ENCODE measurements at places on chromosomes 7 and 10. TPM values are rescaled to one million over a fixed set of nuclear protein-coding genes. Genes with fewer than 3 reads are reported as not detected.

The FXYD4 gene
- not detected for total RNA-seq

The MKX gene
- total RNA-seq = 2.3 TPM

The PILRA gene
- total RNA-seq = 4.4 TPM

The RAPGEF5 gene
- total RNA-seq = 24.2 TPM

The FANK1 gene
- total RNA-seq = not detected

The PBLD gene
- total RNA-seq = 5.7 TPM

The WASHC2A gene
- total RNA-seq = 44.7 TPM

The UNCX gene
- total RNA-seq = not detected

The LIPM gene
- not detected for total RNA-seq

The FAM25G gene
- not detected for total RNA-seq

The GPR85 gene
- 1.1 TPM for total RNA-seq

The PTPRE gene
- 6.4 TPM for total RNA-seq

The HMX3 gene
- total RNA-seq = not detected

The HTR7 gene
- total RNA-seq = 0.20 TPM

The PLAU gene
- 43.3 TPM for total RNA-seq

The C1QL3 gene
- total RNA-seq = 0.54 TPM

The THSD7A gene
- 4.5 TPM for total RNA-seq

The PIK3AP1 gene
- 15.5 TPM for total RNA-seq

The CALHM1 gene
- not detected for total RNA-seq

The ZNF107 gene
- 2.7 TPM for total RNA-seq

The FFAR4 gene
- not detected for total RNA-seq

The SPDYE8 gene
- not detected for total RNA-seq

The SPDYE2B gene
- total RNA-seq = not detected

The ADAM12 gene
- 0.27 TPM for total RNA-seq

The EGFR gene
- 116 TPM for total RNA-seq
